Naive thymus-derived CD8-positive, alpha-beta T cell (primary cell): ENCODE measurements at places on chromosomes 6 and 20.

DNA sequence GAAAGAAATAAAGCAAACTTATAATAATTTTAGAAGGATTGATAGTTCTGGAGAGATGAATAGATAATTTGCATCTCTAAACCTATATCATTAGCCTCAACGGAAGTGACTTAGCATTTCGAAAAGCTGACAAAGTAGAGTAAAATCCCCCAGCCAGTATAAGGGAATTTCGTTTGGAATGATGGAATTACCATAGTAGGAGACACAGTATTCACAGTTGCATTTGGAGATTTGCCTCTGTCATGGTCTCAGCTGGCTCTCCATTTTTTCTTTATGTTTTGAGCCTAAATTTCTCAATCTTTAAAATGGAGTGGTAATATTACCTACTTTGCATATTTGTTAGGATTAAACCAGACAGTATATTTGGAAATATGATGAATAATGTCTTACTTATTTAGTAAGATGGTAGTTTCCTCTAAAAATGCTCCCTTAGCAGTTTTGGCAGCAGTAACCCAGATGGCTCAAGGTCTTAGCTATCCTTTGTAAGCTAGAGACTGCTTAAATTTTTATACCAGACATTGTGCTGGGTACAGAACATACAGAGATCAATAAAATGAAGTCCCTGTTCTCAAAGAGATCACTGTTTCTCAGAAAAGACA is 58.2 kb downstream of the SMAP1 start:
- H3K4me1 ChIP-seq, result peaks cover 58% of the 10 kb centered on the region
- H3K27ac ChIP-seq, result peak overlapping the region; percentile 34
- no peaks in the 10 kb centered on the region for H3K27me3 ChIP-seq
- H3K36me3 ChIP-seq, result no peaks in the 10 kb centered on the region
- peak overlapping the region; percentile 3 for H3K4me3 ChIP-seq

GRCh38 chr20:15895126-15895525 is 678.1 kb downstream of the KIF16B start:
- no peaks in the 10 kb centered on the region for H3K36me3 ChIP-seq
- no peak overlapping the region for H3K27ac ChIP-seq
- no peaks in the 10 kb centered on the region for H3K4me1 ChIP-seq

- no peak for DNase-seq
- no peak overlapping the region for H3K27ac ChIP-seq
- peaks cover 5% of the 10 kb centered on the region for H3K27me3 ChIP-seq
- H3K4me3 ChIP-seq, result no peak overlapping the region
Observed at GRCh38 chr6:41529049-41529448, 17.1 kb upstream of the FOXP4 start.

GRCh38 chr6:17998003-17998402 is 10.6 kb upstream of the KIF13A start:
- H3K4me1 ChIP-seq, result no peaks in the 10 kb centered on the region
- no peak for DNase-seq
- H3K4me3 ChIP-seq, result no peak overlapping the region
- peaks cover 28% of the 10 kb centered on the region for H3K27me3 ChIP-seq

GRCh38 chr6:30769853-30770524 is 25.6 kb upstream of the IER3 start:
- peaks cover 65% of the 10 kb centered on the region for H3K4me1 ChIP-seq
- no peak for DNase-seq
- H3K27ac ChIP-seq, result peak overlapping the region; percentile 87
- H3K36me3 ChIP-seq, result no peaks in the 10 kb centered on the region
- H3K27me3 ChIP-seq, result no peaks in the 10 kb centered on the region
- peak overlapping the region; percentile 75 for H3K4me3 ChIP-seq

DNA sequence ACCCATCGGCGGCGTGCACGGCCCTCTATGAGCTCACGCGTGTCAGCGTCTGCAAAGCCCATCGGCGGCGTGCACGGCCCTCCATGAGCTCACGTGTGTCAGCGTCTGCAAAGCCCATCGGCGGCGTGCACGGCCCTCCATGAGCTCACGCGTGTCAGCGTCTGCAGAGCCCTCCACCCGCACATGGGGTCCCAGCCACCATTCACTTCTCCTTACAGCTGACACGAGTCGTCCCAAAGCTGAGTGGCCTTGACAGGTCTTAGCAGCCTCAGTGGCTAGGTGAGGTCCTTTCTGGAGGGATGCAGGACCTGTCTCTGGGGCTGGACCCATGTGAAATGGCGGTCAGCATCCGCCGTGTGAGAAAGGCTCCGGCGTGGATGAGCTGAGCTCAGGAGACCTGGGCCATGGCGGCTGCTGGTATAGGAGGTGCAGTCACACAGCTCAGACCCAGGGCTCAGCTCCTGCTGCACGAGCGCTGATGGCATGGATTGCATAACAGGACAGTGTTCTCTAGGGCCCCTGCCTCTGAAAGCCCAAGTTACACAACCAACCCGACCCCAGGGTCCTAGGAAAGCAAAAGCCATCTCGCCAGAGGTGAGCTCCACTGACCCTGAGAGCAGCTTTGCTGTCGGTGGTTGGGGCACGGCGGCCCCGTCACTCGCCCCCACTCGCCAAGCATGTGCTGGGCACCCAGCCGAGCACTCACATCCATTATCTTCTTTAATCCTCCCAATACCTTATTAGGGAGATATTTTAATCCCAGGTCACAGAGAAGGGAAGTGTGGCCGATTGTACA is 38.9 kb downstream of the DLL1 start:
- H3K27me3 ChIP-seq, result no peaks in the 10 kb centered on the region
- no peaks in the 10 kb centered on the region for H3K36me3 ChIP-seq
- no peak overlapping the region for H3K4me3 ChIP-seq

DNA sequence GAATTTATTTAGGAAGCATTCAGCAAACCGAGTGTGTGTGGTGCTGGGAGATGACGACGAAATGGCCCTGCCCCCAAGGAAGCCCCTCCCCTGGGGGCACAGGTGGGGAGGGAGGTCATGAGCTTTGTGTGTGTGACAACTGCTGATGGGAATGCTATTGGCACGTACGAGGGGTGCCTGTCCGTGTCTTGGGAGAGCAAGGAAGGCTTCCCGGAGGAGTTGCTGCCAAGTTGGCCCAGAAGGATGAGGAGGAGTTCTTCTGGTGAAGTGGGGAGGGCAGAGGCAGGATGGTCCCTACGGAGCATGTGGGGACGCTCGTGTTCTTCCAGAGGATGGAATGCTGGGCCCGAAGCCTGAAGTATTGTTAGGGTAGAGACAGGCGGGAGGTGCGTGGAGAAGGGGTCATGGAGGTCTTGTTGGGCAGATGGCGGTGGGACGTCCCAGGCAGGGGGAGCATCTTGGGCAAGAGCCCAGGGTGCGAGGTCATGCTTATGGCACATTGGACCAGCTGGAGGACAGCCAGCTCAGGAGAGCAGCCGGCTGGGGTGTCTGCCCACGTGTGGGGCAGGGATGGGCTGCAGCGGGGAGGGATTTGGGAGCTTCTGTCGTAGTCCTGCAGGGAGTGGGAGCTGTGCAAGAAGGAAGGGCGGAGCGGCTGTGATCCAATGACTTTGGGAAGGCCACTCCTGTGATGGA is 46.1 kb downstream of the SYNJ2 start:
- H3K36me3 ChIP-seq, result no peaks in the 10 kb centered on the region
- peaks cover 49% of the 10 kb centered on the region for H3K4me1 ChIP-seq
- H3K4me3 ChIP-seq, result peak overlapping the region; percentile 32
- peak overlapping the region; percentile 98 for H3K27ac ChIP-seq
- H3K27me3 ChIP-seq, result no peaks in the 10 kb centered on the region

DNA sequence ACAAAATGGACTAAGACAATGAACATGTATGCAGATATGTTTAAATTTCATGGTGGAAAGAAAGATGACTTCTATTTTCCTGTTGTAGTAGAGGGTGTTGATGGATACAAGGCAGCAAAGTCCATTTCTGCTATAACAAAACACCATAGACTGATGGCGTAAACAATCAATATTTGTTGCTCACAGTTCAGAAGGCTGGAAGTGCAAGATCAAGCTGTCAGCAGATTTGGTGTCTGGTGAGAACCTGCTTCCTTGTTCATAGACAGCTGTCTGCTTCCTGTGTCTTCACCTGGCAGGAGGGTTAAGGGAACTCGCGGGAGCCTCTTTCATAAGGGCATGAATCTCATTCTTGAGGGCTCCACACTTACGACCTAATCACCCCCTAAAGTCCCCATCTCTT is 83.0 kb upstream of the ELOVL5 start:
- H3K4me1 ChIP-seq, result peaks cover 13% of the 10 kb centered on the region
- H3K4me3 ChIP-seq, result no peak overlapping the region
- no peak overlapping the region for H3K27ac ChIP-seq
- H3K36me3 ChIP-seq, result no peaks in the 10 kb centered on the region
- no peak for DNase-seq

DNA sequence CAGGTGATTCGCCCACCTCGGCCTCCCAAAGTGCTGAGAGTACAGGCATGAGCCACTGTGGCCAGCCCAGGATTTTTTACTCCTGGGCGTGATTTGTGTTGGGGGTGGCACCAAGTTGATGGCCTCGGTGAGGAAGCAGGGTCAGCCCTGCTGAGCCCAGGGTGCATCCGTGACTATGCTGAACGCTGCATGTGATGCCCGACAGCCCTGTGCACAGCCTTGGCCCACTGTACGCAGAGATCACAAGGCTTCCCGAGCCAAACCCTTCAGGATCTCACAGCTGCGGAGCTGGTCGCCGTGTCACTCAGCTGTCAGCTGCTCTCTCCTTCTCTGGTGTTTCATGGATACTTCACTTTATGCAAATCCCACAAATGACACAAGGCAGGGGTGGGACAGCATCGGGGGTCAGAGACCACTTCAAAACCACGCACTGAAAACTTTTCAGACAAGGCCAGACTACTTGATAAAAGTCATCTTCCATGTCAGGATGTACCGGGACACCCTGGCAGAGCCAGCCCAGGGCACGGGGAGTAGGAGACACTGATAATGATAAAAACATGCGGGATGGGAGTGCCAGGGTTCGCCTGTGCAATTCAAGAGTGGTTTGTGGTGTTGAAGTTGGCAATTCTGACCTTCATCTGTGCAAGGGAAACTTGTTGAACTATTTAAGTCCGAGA is 31.2 kb upstream of the RPS6KA2 start:
- H3K4me3 ChIP-seq, result no peak overlapping the region
- H3K27me3 ChIP-seq, result peaks cover 26% of the 10 kb centered on the region
- H3K36me3 ChIP-seq, result no peaks in the 10 kb centered on the region
- no peak overlapping the region for H3K27ac ChIP-seq
- DNase-seq, result no peak
- peaks cover 16% of the 10 kb centered on the region for H3K4me1 ChIP-seq

DNA sequence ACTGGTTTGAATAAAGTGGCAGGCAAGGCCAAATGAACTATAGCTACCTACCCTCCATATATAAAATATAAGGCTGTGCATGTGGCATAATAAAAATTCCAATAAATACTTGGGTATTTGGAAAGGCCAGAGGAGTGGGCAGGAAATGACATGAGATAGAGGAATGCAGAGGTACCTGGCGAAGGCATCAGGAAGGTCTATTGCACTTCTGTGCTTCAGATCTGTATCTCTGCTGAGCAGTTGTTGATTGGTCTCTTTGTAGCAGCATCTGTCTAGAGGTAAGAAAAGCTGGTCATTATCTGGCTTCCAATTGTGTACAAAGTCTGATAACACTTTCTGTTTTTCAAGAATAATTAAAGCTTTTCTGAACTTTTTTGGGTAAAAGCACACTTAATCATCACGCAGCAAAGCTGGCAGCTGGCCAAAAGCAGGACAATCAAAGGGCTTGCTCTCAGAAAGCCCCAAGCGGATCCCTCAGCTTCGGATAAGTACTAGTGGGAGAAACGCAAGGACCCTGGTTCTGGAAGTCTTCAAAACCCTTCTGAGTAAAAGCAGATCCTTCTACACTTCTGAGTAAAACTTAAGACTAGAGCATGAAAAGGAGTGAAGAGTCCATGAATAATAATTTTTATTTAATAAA is 120.1 kb upstream of the TCF21 start:
- no peak overlapping the region for H3K27ac ChIP-seq
- H3K4me3 ChIP-seq, result no peak overlapping the region
- H3K4me1 ChIP-seq, result no peaks in the 10 kb centered on the region
- peaks cover 11% of the 10 kb centered on the region for H3K27me3 ChIP-seq
- H3K36me3 ChIP-seq, result no peaks in the 10 kb centered on the region

GRCh38 chr6:21610341-21610740 is 16.8 kb downstream of the SOX4 start:
- DNase-seq, result no peak
- no peak overlapping the region for H3K4me3 ChIP-seq
- no peak overlapping the region for H3K27ac ChIP-seq
- peaks cover 2% of the 10 kb centered on the region for H3K27me3 ChIP-seq

GRCh38 chr6:47237196-47237595 is 72.5 kb downstream of the TNFRSF21 start:
- H3K27me3 ChIP-seq, result no peaks in the 10 kb centered on the region
- H3K27ac ChIP-seq, result no peak overlapping the region
- no peak overlapping the region for H3K4me3 ChIP-seq
- DNase-seq, result no peak

GRCh38 chr6:79818471-79818870 is 128.9 kb downstream of the ELOVL4 start:
- H3K27ac ChIP-seq, result no peak overlapping the region
- peaks cover 7% of the 10 kb centered on the region for H3K27me3 ChIP-seq

- no peak overlapping the region for H3K27ac ChIP-seq
- no peaks in the 10 kb centered on the region for H3K27me3 ChIP-seq
- H3K4me3 ChIP-seq, result no peak overlapping the region
- peaks cover 11% of the 10 kb centered on the region for H3K4me1 ChIP-seq
- no peak for DNase-seq
- H3K36me3 ChIP-seq, result no peaks in the 10 kb centered on the region
Observed at GRCh38 chr6:593907-594212, 63.0 kb downstream of the HUS1B start.

DNA sequence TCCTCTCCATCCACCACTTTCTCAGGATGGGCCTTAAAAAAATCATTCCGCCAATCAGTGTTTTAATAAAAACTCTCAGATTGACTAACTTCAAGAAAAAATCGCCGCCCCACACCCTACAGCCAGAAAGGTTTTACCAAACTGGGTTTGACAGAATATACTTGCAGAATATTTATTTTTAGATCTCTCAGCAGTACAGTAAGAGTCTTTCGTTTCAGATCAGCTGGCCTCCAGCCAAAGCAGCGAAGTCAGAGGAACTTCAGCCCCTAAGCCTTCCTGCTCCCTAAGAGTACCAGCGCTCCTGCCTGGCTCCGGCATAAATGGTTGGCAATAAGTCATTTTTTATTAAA is 24.7 kb downstream of the TBC1D7 start:
- peak overlapping the region; percentile 71 for H3K27ac ChIP-seq
- peaks cover 56% of the 10 kb centered on the region for H3K36me3 ChIP-seq
- H3K27me3 ChIP-seq, result no peaks in the 10 kb centered on the region
- peaks cover 5% of the 10 kb centered on the region for H3K4me1 ChIP-seq
- no peak for DNase-seq

DNA sequence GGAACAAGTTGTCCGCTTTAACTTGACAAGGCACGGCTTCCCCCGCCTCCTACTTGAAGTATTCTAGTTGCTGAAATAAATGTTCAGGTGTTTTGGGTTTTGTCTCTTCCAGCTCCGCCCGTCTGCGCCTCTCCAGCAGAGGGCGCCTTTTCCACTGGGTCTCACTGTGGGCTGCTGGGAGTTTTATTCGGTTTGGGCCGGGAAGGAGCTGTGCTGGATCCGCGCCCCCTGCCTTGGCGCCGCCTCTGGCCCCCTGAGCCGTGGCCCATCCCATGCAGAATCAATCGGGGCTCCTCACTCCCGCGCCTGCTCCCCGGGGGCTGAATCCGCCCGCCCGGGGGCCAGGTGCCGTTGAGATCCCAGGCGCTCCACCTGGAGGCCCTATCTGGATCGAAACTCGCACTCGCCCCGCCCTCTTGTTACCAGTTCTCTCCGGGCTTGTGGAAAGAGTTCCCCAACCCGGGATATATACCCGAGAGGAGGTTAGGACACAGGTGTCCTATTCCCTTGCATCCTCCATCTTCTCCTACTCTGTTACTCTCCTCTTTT is 51.0 kb upstream of the TCF21 start:
- peaks cover 19% of the 10 kb centered on the region for H3K27me3 ChIP-seq
- peak overlapping the region; percentile 67 for H3K4me3 ChIP-seq
- H3K4me1 ChIP-seq, result peaks cover 9% of the 10 kb centered on the region
- no peak overlapping the region for H3K27ac ChIP-seq
